ENCODE measurements at places on chromosomes 4 and X. TPM values are rescaled to one million over a fixed set of nuclear protein-coding genes. Genes with fewer than 3 reads are reported as not detected.

The CTAG1B gene
- not detected for total RNA-seq

The BANK1 gene
- 0.06 TPM for total RNA-seq

The SLC9B1 gene
- total RNA-seq = 2.3 TPM

The PWWP3B gene
- not detected for total RNA-seq

The SLC6A14 gene
- not detected for total RNA-seq

The CFP gene
- 25.9 TPM for total RNA-seq

The CITED1 gene
- total RNA-seq = not detected

The BMP2K gene
- total RNA-seq = 31.3 TPM

The SMIM10L2A gene
- total RNA-seq = 0.56 TPM

The NIPAL1 gene
- 0.62 TPM for total RNA-seq

The MAGEA6 gene
- not detected for total RNA-seq

The AFF1 gene
- 71.4 TPM for total RNA-seq

The TNIP3 gene
- 0.74 TPM for total RNA-seq

The EBP gene
- total RNA-seq = 251 TPM

The MAPK10 gene
- not detected for total RNA-seq

The HEPH gene
- not detected for total RNA-seq

The LRAT gene
- total RNA-seq = not detected

The PPP2R2C gene
- not detected for total RNA-seq

The SYTL5 gene
- not detected for total RNA-seq

The TEX13D gene
- not detected for total RNA-seq

The TMEM144 gene
- not detected for total RNA-seq

The SYAP1 gene
- total RNA-seq = 14.1 TPM

The F8A2 gene
- total RNA-seq = not detected

The FRMD7 gene
- not detected for total RNA-seq

The CISD2 gene
- total RNA-seq = 40.7 TPM

The LRRC66 gene
- 0.12 TPM for total RNA-seq

The DUX4 gene
- total RNA-seq = not detected

The MAGEB1 gene
- not detected for total RNA-seq

The EGF gene
- not detected for total RNA-seq

The BEND4 gene
- total RNA-seq = 0.19 TPM

The NDUFC1 gene
- total RNA-seq = 37.3 TPM
